ENCODE measurements at places on chromosomes 12 and 14. TPM values are rescaled to one million over a fixed set of nuclear protein-coding genes. Genes with fewer than 3 reads are reported as not detected.

DNA sequence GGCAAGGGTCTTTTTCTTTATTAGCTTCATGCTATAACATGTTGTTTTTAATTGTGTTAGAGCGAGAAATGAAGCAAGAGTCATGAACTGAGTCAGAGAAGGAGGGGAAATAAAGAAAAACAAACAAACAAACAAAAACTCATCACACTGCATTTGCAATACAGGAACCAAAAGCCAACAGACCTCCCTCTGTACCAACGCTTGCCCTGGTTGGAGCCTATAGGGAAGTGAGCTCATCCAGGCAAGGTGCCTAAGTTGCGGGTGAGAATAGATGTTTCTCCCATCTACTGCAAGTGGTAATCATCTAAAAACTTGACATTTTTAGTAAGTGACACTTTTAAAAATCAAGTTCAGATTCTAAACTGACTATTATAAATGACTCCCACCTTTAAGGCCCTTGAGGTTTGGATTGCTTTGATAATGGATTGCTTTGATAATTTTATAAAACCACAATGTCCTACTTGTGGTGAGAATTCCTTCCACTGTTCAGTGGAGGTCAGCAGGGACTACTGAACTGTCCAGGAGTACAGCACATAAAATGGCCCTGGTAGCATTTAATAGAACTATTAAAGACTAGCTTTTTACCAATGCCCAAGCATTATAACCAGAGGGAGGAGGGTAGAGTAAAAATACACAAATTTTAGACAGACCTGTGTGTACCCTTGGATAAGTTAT lies 31.3 kb downstream of the SLC38A1 start:
- H3K4me1 ChIP-seq = no peaks in the 10 kb centered on the region
- H3K36me3 ChIP-seq = no peaks in the 10 kb centered on the region
- DNase-seq = peak; percentile 66
- H3K27me3 ChIP-seq = no peaks in the 10 kb centered on the region
- H3K27ac ChIP-seq = no peak overlapping the region

- H3K27me3 ChIP-seq = no peaks in the 10 kb centered on the region
- DNase-seq = no peak
- no peak overlapping the region for H3K4me3 ChIP-seq
- H3K36me3 ChIP-seq = no peaks in the 10 kb centered on the region
Observed at GRCh38 chr14:102900631-102901571, 21.6 kb upstream of the AMN start.

GRCh38 chr14:54803396-54803795 lies 99.2 kb downstream of the GCH1 start:
- H3K4me1 ChIP-seq = no peaks in the 10 kb centered on the region
- H3K27ac ChIP-seq = no peak overlapping the region
- no peak overlapping the region for H3K4me3 ChIP-seq
- DNase-seq = no peak
- H3K36me3 ChIP-seq = no peaks in the 10 kb centered on the region

DNA sequence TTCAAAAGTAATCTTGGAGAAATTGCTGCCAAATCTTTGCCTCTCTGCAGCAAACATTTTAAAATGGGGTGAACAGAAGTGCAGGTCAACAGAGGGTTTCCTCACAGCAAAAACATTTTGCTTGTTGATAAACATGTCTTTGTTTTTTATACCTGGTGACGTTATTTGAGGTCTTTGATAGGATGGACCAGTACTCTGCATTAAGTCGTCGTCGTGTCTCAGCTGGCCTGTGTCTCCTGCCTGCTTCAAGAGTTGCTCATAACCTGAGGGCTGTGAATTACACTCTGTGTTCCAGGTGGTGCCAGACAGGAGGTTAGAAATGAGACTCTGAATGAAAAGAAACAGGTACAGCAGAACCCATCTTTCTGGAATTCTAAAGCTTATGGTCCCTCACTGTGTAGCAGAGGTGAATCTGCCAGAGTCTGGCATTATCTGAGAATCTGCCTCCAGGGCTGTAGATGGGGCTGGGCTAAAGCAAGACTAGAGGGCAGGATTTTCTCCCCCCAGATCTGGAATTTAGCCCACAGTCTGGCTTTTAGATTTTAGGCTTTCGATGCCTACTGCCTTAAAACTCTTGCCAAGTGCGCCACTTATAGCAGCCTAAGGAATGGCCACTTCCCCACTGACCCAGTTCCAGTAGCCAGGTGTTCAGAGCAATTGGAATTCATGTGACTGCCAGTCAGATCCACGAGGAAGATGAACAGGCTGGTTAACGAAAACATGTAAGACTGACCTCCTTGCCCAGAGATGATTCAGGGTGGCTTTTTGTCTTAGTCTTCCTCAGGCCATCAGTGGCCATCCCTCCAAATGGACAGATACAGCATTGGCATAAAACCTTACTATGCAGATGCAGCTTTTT lies 161.2 kb downstream of the PRKCH start:
- no peak overlapping the region for H3K4me3 ChIP-seq
- no peak overlapping the region for H3K27ac ChIP-seq
- no peaks in the 10 kb centered on the region for H3K36me3 ChIP-seq
- H3K4me1 ChIP-seq = peaks cover 15% of the 10 kb centered on the region
- no peak for DNase-seq

GRCh38 chr12:57543581-57543980 lies 3.4 kb downstream of the DCTN2 start:
- no peak overlapping the region for H3K4me3 ChIP-seq
- no peak for DNase-seq
- peaks cover 3% of the 10 kb centered on the region for H3K36me3 ChIP-seq
- H3K27me3 ChIP-seq = peaks cover under 1% of the 10 kb centered on the region
- H3K27ac ChIP-seq = no peak overlapping the region
- peaks cover 5% of the 10 kb centered on the region for H3K4me1 ChIP-seq

DEGS2 gene
- total RNA-seq = 0.26 TPM
